ENCODE measurements at places on chromosomes 2 and 18. TPM values are rescaled to one million over a fixed set of nuclear protein-coding genes. Genes with fewer than 3 reads are reported as not detected.

- H3K36me3 ChIP-seq: no peaks in the 10 kb centered on the region
- H3K27ac ChIP-seq: no peak overlapping the region
- peaks cover 2% of the 10 kb centered on the region for H3K4me1 ChIP-seq
- DNase-seq: peak; percentile 55
These were observed 722 bp downstream of the APOB start for GRCh38 chr2:21042958-21043743.

DNA sequence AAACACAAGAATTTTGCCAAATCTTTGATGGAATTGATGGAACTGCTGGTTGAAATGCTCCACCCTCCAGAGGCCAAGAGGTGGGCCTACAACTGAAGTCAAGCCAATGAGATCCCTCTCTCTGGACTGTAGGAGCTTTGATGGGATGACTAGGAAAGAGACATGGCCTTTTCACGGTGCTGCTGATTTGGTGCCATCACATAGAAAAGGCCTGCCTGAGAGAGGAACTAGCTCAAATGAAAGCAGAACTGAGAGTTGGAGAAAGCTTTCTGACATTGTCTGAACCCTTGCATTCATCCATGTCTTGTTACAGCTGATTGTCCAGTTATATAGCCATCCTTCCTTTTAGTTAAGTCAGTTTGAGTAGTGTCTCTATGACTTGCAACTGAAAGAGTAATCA lies 283.8 kb upstream of the LYPD1 start:
- H3K27ac ChIP-seq: no peak overlapping the region
- no peaks in the 10 kb centered on the region for H3K36me3 ChIP-seq
- no peak overlapping the region for H3K4me3 ChIP-seq
- H3K27me3 ChIP-seq: no peaks in the 10 kb centered on the region

DNA sequence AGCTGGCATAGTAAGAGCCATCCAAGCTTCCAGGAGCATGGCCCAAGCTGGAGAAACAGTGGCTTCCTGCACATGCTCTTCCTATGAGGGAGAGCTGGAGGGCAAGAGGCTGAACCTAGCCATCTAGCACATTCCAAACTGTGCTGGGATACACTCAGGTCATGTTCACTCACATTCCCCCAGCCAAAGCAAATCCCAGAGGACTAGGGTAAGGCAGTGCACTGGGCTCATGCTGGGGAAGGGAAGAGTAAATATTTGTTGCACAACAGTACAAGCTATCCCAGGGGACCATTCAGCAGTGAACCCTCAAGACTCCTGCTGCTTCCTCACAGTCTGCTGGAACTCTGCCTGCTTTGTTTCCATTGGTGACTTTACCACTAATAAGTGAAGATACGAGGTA lies 20.7 kb upstream of the GYPC start:
- no peak overlapping the region for H3K27ac ChIP-seq
- H3K4me3 ChIP-seq: no peak overlapping the region
- no peaks in the 10 kb centered on the region for H3K4me1 ChIP-seq
- H3K27me3 ChIP-seq: peaks cover 23% of the 10 kb centered on the region
- DNase-seq: no peak
- no peaks in the 10 kb centered on the region for H3K36me3 ChIP-seq

GRCh38 chr2:150531591-150531990 lies 44.1 kb upstream of the RND3 start:
- no peak overlapping the region for H3K27ac ChIP-seq
- DNase-seq: no peak
- H3K27me3 ChIP-seq: no peaks in the 10 kb centered on the region
- no peak overlapping the region for H3K4me3 ChIP-seq
- H3K4me1 ChIP-seq: no peaks in the 10 kb centered on the region

Gene CCDC68
- not detected for total RNA-seq

Gene EGR4
- not detected for total RNA-seq

Gene GDF7
- not detected for total RNA-seq

Gene RIT2
- total RNA-seq: not detected

Gene IL1F10
- total RNA-seq: not detected

Gene COLEC12
- not detected for total RNA-seq

Gene MAPK4
- not detected for total RNA-seq

Gene SLC4A3
- total RNA-seq: not detected

Gene RGPD6
- total RNA-seq: 6.1 TPM
